ENCODE measurements at places on chromosomes 7 and 10. TPM values are rescaled to one million over a fixed set of nuclear protein-coding genes. Genes with fewer than 3 reads are reported as not detected.

GCK gene
- polyA plus RNA-seq, result 2.5 TPM

LANCL2 gene
- 20.8 TPM for polyA plus RNA-seq

CLDN15 gene
- 17.2 TPM for polyA plus RNA-seq

PTF1A gene
- not detected for polyA plus RNA-seq

FFAR4 gene
- polyA plus RNA-seq, result 0.21 TPM

MMD2 gene
- 0.17 TPM for polyA plus RNA-seq

ASIC3 gene
- polyA plus RNA-seq, result 2.3 TPM

ADAM22 gene
- polyA plus RNA-seq, result 25.3 TPM

SEMA3E gene
- 26.5 TPM for polyA plus RNA-seq

PLXDC2 gene
- 127 TPM for polyA plus RNA-seq

NDUFB8 gene
- polyA plus RNA-seq, result 139 TPM

PTPN20 gene
- 3.2 TPM for polyA plus RNA-seq

EPHA1 gene
- polyA plus RNA-seq, result 13.6 TPM

MUC3A gene
- polyA plus RNA-seq, result 0.60 TPM

ZC3HAV1L gene
- 25.1 TPM for polyA plus RNA-seq

ANKRD1 gene
- polyA plus RNA-seq, result not detected

CALML3 gene
- polyA plus RNA-seq, result 0.85 TPM

- DNase-seq, result no peak
Measured at GRCh38 chr10:93204494-93205485, 131.1 kb downstream of the CYP26A1 start.

- no peak for DNase-seq
Measured at GRCh38 chr10:75464478-75465449, 33.3 kb downstream of the LRMDA start.

- no peak for DNase-seq
Measured at GRCh38 chr10:7937315-7937945, 117.1 kb upstream of the GATA3 start.

DNA sequence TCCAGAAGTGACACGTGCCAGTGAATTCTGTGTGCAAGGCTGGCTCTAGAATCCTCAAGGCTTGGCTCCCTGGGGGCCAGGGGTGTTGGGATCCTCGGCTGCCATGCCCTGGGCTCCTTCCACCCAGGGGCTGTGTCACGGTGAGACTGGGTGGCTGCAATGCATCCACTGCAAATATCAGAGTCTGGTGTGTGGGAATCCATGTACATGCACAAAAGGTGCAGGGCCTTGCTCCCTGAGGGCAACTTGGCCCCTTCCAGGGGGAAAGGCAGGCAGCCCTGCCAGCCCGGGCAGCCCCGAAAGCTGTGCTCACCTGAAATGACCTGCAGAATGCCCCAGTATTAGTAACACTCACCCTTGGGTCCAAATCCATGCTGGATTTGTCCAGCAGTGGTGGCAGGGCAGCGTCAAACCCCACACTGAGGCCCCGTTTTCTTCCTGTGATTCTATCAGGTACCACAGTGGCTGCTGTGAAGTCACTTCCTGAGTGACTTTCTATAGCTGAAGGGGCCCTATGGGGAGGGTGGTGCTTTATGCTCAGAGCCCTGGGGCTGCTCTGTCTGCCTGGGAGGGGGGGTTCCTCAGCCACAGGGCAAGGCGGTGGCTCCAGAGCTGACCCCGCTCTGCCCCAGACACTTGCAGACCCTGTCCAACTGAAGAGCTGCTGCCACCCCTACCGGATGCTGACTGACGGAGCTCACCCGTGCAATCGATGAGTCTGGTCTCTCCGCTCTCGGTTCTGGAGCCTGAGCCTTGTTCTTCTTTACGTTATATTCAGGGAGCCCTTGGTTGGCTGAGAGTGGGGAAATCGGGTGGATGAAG is 317.7 kb downstream of the GLRX3 start:
- DNase-seq, result no peak

- DNase-seq, result no peak
Measured at GRCh38 chr10:62456611-62457101, 82.5 kb downstream of the ZNF365 start.

GRCh38 chr7:139930286-139930965 is 101.4 kb downstream of the TBXAS1 start:
- DNase-seq, result no peak

DNA sequence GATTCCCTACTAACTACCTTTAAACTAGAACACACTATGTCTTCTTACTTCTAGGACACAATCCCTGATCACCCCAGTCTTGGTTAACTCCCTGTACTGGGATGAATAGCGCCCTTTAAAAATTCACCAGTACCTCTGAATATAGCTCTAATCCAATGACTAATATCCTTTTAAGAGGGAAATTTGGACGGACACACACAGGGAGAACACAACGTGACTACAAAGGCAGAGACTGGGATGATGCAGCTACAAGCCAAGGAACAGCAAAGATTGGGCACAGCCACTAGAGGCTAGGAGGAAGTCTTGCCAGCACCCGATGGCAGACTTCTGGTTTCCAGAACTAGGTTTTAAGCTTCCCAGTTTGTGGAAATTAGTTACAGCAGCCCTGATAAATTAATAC is 81.4 kb downstream of the MALSU1 start:
- DNase-seq, result no peak

DNA sequence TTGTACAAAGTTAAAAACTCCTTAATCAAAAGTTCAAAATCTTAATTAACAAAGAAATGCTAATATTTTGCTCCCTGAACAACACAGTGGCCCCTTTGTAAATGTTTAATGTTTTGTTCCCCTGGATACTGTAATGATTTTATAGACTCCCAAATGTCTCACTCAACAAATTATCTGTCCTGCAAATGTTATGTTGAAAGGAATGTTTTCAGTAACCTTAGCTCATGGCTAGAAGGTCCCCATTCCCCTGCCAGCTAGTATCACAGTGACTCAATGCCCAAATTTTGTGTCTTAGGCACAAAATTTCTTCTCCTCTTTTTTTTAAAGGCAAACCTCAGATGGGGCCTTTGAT is 298.9 kb downstream of the ELMO1 start:
- no peak for DNase-seq

- DNase-seq, result no peak
Measured at GRCh38 chr7:1452205-1452604, 7.1 kb downstream of the MICALL2 start.

GRCh38 chr7:21359163-21359562 is 68.7 kb upstream of the SP4 start:
- no peak for DNase-seq

GRCh38 chr7:108406222-108406890 is 49.9 kb downstream of the NRCAM start:
- DNase-seq, result peak; percentile 78

DNA sequence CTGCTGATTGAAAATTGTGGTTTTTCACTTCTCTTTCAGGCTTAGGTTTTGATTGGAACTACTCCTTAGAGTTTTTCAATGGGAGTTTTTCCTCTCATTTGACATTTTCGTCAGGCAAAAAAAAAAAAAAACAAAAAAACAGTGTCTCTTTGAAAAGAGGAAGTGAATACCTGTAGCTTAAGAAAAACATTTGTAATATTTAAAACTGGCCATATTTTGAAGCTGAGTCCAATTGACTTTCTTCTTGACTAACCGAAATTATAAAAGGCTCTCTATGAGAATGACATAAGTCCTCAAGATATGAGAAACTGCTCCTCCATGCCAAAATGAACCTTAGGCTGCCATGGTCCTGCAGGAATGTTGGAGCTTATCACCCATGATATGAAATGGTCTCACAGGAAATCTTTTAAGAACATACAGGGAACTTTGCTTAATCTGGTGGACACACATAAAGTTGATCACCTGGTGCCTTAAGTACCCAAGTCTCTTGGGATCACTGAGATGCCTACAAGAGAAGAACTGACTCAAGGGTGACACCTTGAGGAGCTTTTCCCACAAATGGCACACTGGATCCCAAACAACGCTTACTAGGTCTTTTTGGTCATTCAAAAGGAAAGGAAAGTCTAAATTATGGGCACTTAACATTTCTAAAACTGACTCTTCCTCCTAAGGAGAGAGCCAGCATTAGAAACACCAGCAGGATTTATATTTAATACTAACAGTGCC is 263.4 kb downstream of the CDC14C start:
- DNase-seq, result no peak

DNA sequence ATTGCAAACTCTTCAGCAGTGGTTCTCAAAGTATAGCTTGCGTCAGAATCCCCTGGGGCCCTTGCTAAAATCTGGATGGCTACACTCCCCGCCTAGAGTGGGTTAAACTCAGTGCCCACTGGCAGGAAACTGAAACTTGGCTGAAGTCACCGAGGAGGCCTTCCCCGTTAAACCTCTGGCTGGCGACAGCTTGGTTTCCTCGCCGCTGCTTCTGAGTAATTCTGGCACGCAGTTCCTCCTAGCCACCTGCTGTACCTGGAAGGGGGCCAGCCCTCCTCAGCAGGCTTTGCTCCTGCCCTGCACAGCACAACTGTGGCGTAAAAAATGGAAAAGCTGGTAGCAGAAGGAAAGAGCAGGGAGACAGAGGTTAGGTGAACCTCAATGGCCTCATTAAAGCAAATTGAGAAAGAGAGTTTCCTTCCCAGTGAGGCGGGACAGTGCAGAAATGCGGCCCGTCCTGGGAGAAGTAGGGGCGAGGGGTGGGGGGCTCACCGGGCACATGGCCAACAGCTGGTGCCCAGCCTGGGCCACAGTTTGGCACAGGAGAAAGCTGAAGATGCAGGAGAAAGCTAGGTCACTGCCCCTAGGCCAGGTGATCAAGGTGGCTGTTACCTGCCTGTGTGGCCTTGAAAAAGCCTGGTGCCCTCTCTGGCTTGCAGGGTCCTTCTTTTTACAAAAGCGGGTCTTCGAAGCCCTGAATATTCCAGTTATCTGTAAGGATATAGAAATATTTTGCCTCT is 46.6 kb downstream of the ALOX5 start:
- peak; percentile 38 for DNase-seq

GRCh38 chr7:32921896-32922295 is 30.3 kb upstream of the KBTBD2 start:
- DNase-seq, result no peak

GRCh38 chr10:47264797-47265281 is 35.2 kb upstream of the GDF10 start:
- DNase-seq, result no peak
